Stimulated activated CD8-positive, alpha-beta memory T cell treated with anti-CD3 and anti-CD28 coated beads, Interleukin-15, amount 100 ng/mL, for 24 hours (primary cell): ENCODE measurements at places on chromosomes 5 and 9.

DNA sequence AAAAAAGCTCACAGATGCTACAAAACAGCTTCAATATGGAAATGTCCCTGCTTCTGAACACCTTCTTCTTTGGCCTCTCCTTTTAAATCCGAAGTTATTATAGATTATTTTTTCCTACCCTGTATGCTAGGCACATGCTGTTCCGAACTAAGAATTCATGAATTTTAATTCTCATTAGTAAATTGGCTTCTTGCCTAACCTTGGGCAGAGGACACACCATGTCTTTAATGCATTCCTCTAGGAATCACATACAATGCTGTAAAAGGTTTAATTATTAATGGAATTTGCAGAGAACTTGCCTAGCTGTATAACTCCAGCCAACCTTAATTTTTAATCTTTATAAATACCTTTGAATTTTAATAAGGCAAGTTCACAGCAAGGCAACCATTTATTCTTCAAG is 234.4 kb downstream of the NTRK2 start:
- no peak for DNase-seq

DNA sequence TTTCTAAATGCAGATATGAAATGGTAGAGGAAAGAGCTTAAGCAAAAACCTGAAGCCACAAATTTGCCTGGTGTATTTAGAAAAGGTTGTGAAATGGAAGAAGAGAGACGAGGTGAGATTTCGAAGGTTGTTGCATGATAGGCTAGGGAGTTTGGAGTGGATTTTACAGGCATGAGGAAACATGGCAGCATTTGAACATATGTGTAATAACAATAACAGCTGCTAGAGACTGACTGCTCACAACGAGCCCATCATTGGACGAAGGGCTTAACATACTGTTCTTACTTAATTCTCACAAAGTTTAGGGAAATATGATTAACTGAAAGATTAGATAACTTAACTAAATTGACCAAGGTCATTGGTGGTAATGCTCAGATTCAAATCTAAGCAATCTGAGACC is 108.1 kb downstream of the JAKMIP2 start:
- DNase-seq: no peak

- no peak for DNase-seq
Observed at GRCh38 chr5:157817387-157817702, 41.6 kb downstream of the CLINT1 start.

GRCh38 chr5:180607861-180608571 is 16.7 kb upstream of the SCGB3A1 start:
- no peak for DNase-seq

GRCh38 chr9:69120380-69121154 is 53.5 kb upstream of the TJP2 start:
- no peak for DNase-seq

DNA sequence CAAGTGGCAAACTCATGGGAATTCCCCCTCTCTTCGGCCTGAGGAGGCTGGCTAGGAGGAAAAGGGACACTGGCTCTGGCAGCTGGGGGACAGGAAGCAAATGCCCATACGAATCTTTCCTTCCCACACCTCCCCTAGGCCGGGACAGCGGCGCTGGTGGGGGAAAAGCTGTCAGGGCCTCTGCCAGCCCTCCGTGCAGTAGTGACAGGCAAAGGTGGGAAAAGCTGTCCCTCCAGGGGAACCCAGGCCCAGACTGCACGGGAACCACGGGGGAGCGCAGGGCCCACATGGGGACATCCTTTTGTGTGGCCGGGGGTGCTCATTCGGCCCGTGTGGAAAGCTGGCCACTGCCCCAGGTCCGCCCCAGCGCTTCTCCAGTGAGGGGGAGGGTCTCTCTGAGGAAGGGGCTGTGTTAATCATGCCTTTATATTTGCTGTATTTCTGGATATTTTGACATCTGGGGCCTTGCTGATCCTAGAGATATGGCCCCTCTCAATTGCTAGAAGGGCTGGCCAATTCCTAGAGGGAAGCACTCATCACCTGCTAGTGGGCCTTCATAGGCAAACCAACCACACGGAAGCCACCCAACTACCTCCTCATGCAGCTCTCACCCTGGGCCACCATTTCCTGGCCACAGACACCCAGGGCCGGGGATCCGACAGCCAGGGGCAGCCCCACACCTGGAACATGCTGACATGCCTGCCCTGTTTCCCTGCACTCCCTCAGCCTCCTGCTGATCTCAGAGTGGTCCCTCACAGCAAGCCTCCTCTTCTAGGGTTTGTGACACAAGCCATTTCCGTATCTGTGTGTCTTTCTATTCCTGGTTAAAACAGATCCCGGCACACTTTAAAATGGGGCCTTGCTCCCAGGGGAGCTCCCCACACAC is 138.8 kb downstream of the ROR2 start:
- no peak for DNase-seq

GRCh38 chr9:13424204-13424603 is 144.7 kb upstream of the MPDZ start:
- DNase-seq: no peak

- DNase-seq: no peak
Observed at GRCh38 chr5:141931694-141932093, 8.0 kb downstream of the DELE1 start.

GRCh38 chr5:161258438-161258837 is 288.1 kb downstream of the GABRB2 start:
- DNase-seq: no peak

DNA sequence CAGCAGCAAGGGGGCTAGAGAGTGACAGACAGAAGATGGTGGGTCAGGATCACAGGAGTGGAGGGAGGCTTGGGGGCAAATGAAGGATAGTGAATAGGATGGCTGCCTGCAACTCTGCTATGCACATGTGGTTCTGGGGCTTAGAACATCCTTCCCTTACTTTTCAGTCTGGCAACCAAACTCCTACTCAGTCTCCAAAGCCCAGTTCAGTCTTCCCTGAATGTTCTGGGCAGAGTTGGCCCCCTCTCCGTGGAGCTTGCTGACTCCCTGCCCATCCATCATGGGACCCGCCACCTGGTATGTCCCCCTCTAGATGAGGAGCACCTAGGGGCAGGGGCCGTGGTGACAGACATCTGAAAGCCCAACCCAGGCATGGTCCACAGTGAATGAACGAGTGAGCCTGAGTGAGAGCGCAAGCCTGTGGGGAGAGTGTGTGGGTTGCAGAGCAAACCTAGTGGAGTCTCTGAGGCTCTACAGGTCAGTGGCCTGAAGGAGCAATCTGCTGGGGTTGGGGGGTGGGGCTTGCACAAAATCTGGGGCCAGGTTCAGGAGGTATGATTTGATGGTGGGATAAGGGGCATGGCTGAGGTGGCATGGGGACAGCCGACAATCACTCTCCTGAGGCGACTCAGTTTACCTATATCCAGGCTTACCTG is 180.6 kb downstream of the FGF18 start:
- DNase-seq: no peak

DNA sequence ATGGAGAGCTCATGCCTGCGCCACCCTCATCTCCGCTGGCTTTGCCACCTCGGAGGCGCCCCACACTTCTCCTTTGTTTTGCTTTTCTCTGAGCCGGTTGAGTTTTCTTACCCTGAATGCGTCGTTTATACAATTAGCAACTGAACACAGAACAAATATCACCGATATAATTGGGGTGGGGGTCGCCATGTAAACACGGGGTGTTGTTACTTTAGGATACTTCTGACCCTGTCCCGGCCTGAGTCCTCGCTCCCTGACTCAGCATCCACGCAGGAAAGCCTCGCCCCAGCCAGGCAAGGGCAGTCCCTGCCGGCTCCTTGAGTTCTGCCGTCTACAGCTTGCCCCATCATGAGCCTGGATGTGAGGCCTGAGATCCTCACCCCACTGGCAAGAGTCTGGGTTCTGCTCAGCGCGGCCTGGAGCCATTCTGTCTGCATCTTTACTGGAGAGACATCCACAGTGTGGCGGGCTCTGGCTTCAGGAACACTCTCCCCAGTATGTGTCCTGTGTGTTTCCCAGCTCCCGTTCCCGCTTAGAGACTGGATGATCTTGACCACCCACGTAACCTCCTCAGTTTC is 5.5 kb downstream of the NKX2-5 start:
- no peak for DNase-seq

DNA sequence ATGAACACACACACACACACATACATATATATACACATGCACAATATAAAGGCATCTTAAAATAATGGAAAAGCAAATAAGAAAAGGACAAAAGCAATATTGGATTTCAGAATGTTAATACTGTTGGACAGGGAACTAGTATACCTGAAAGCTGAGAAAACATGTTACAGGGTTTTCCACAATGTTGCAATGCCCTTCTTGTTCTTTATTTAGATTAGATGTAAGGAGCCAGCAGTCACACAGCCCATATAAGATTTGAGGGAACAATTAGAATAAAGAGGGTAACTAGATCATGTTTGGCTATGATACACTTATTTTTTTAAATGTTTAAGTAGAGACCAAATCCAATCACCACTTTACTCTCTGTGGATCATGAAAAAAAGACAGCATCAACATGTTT is 61.7 kb downstream of the SH3TC2 start:
- no peak for DNase-seq

DNA sequence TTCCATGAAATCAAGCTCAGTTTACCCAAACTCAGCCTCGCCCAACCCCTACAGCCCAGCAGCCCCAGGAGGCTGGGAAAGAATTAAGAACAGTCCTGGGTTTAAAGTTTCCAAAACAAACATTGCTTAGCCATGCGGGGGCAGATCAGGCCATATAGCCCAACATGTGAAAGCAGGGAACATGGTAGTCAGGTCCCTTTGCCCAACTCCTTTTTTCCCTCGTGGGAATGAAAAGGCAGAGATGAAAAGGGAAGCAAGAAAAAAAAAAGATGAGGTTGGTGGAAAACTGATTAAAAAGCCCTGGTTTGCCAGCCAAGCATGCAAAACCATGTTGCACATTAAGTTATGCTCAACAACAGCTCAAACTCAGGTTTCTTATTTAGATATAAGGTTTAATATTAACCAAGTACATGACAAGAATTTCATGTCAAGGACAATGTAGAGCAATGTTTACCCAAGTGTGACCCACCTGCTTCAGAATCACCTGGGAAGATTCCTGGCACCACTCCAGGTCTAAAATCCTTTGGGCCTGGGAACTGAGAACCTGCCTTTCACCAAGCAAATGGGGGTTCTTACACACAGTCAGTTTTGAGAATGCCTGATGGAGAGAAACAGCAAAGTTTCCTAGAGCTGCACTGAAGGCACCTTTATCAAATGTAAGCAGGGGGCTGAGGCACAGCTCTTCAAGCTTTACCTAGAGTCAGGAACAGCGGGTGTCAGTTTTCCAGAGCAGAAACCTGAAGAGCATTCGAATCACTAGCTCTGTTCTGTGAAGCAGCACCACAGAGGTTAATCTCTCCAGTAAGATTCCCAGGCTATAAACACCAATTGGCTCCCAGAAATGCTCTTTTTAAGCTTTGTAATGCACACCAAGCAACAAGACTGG is 1.7 kb downstream of the FREM1 start:
- no peak for DNase-seq

- DNase-seq: no peak
Observed at GRCh38 chr5:173907686-173908371, 19.7 kb downstream of the CPEB4 start.

DNA sequence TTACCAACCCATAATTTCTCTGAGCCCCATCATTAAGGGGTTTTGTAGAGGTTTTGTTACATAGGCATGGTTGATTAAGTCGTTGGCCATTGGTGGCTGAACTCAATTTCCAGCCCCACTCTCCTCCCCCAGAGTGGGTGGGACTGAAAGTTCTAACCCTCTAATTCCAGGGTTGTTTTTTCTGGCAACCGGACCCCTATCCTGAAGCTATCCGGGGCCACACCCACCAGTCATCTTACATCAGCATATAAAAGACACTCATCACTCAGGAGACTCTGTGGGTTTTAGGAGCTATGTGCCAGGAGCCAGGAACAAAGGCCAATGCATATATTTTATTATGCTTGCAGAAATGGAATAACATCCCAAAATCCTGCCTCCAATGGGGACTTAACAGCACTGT is 186.0 kb downstream of the NXNL2 start:
- no peak for DNase-seq

GRCh38 chr5:124935065-124935464 is 188.6 kb upstream of the ZNF608 start:
- no peak for DNase-seq

GRCh38 chr9:34686732-34687131 is 4.3 kb downstream of the CCL19 start:
- DNase-seq: no peak

GRCh38 chr9:135400496-135400895 is 79.1 kb upstream of the PPP1R26 start:
- no peak for DNase-seq

DNA sequence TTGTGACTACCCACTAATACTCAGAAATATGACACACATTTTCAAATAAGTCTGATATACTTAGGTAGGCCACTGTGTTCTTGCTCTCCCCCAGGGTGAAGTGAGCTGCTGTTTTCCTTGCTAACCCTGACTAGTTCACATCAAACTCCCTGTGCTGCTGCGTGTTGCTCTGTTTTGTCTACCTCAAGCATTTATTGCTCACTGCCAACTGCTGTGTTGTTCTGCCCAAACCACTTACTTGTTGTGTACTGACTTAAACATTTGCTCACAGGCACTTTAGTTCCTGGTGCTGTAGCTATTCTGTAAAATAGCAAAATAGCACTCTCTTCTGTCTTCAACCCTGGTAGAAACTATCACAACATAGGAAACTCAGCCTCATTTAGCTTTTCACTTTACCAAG is 255.7 kb downstream of the HCN1 start:
- DNase-seq: no peak

DNA sequence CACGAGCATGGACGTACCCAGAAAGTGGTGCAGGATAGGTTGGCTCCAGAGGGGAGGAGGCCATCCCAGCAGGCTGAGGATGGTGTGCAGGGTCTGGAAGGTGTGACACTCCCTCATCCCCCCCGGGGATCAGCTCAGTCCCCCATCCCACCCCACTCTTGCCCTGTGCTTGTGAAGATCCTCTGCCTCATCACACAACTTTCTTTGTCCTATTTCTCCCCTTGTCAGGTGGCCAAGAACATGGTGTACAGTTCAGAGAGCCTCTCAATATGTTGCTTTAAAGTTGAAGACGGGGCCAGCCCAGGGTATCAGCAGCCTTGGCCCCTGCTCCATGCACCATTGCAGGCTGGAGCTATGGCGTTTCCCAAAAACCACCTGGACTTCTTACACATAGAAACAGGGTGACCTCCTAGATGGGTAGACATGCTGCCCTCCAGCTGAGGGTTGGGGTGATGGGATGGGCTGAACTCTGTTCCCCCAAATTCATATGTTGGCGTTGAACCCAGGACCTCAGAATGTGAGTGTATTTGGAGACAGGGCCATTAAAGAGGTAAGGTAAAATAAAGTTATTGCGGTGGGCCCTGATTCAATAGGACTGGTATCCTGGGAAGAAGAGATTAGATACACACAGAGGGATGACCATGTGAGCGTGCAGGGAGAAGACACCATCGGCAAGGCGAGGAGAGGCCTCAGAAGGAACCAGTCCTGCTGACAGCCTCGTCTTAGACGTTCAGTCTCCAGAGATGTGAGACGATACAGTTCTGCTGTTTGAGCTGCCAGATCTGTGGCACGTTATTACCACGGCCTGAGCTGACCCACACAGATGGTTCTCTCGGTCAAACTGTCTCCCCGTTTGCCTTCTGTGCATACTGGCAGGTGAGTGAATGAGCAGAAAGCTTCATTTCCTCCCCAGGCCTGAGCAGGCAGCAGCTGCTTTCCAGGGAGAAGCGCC is 272.5 kb downstream of the GADD45G start:
- no peak for DNase-seq
